Choroid plexus epithelial cell (primary cell): ENCODE measurements at places on chromosomes 7 and 10.

DNA sequence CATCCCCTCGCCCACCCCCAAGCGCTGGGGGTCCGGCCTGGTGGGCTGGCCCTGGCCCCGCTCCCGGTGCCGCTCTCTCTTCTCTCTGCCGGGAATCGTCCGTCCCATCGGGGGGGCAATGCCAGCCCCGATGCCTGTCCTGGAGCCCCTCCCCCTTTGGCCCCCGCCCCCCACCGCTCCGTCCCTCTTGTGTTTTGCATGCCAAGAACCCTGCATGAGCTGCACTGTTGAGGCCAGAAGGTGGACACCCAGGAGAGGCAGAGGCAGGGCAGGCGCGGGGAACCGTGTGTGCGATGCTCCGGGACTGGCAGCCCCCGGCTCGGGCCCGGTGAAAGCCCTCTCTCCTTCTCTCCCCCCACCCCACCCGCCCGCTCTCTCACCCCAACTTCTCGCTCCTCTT is 22.1 kb upstream of the HSPB1 start:
- DNase-seq = no peak

GRCh38 chr7:92872701-92873100 is 36.3 kb upstream of the CDK6 start:
- DNase-seq = no peak

- DNase-seq = peak; percentile 97
Observed at GRCh38 chr10:71587941-71588573, 131.5 kb downstream of the C10orf105 start.

DNA sequence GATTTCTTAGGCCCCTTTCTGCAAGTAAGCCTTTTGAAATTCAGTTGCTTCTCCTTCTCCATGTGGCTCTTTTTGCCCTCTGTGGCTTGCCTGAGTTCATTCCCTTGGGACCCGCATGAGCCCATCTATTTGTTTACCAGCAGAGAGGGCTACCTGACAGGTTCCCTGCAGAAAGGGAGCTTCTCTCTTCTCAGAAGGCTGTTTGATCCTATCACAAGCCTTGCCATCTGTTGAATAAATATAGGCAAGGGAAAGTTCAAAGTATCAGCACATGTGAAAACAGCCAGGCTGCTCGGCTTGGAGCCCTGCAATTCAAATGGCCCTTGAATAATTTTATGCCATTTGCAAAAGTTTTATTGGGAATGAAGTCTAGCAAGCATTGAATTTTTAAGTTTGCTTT is 720.2 kb upstream of the FZD8 start:
- DNase-seq = no peak

DNA sequence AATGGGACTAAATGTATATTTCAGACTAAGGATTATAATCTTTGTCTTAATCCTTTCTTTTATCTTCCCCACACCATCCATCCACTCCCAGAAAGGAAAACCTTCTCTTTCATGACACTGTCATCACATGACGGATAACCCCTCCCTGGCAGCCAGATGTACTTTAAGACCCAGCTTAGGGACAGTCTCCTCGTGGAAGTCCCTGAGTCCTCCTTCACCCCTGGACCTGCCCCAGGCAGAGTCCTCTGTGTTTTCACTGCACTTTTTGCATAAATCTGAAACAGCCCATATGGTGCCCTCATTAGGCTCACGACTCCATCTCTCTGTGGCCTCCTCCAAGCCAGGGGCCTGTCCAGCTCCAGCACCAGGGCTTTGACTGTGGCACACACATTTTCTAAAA is 16.0 kb downstream of the NRAP start:
- no peak for DNase-seq

DNA sequence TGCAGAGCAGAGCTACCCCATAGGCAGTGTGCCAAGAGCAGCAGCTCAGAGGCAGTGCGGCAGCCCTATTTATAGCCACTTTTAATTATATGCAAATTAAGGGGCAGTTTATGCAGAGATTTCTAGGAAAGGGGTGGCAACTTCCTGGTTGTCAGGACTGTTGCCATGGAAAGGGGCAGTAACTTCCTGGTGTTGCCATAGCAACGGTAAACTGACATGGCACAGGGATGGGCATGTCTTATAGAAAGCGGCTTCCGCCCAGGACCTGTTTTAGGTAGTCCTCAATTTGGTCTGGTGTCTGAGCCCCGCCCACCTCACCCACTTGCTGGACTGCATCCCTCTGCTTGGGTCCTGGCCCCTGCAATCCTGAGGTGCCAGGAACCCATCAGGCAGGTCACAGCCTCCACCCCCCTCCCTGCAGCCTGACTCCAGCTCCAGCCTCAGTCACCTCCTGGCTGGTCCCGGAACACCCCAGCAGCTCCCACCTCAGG is 115.8 kb downstream of the TMEM130 start:
- DNase-seq = no peak

DNA sequence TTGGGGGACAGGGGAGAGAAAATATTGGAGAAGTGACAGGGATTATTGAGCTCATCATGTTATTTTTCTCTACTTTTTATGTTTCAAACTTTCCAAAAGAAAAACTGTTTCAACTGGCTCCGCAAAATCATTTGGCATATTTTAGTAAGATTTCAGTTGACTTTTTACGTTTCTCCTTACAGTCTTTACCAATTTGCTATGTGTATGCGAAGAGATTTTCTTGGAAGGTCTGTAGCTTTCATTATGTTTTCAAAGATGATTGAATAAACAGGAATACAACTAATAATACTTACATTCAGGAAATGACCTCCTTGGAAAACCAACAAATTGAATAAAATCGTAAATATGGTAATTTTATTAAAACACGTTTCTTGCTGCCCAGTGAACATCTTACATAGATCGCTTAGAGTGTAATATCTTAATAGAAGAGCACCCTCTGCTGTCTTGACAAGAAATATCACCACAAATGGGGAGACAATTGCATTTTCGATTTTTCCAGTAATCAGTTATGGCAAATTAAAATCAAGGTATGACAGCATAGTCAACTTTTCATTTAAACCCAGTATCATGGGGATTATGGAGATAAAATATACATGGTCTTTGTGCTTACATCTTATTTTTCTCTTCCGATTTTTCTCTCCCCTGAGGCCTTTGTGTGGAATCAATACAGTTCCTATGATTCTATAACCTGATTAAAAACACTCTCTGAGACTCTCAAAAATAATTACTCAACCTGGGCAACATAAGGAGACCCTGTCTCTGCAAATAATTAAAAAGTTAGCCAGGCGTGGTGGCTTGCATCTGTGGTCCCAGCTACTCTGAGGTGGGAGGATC is 43.1 kb downstream of the MBL2 start:
- peak; percentile 68 for DNase-seq

- no peak for DNase-seq
Observed at GRCh38 chr7:22234227-22234626, 122.7 kb downstream of the RAPGEF5 start.

DNA sequence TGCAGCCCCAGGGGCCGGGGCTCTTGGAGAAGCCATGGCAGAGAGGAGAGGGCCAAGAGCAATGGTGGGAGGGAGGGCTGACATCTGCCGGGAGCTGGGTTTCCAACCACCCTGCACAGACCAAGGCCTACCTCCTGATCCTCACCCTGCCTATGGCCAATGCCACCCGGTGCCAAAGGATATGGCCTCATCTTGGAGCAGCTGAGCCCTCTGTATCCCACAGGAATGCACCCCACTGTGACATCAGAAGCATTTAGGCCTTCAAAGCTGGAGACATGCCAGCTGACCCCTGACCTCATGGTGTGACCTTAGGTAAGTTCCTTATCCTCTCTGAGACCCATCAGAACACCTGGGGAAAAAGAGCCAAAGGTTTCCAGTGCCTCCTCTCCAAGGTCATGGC is 113.6 kb upstream of the ZMIZ1 start:
- no peak for DNase-seq

- no peak for DNase-seq
Observed at GRCh38 chr7:4683043-4683883, 1.2 kb downstream of the FOXK1 start.

GRCh38 chr10:110016039-110016438 is 8.3 kb downstream of the ADD3 start:
- DNase-seq = peak; percentile 60

GRCh38 chr10:110699859-110700468 is 55.8 kb downstream of the RBM20 start:
- no peak for DNase-seq

- DNase-seq = no peak
Observed at GRCh38 chr7:50660040-50660829, 95.0 kb upstream of the DDC start.

GRCh38 chr7:84104826-84105225 is 89.8 kb downstream of the SEMA3A start:
- no peak for DNase-seq

GRCh38 chr10:122417667-122418066 is 36.8 kb upstream of the ARMS2 start:
- peak; percentile 10 for DNase-seq

- DNase-seq = no peak
Observed at GRCh38 chr10:124004663-124005004, 88.8 kb downstream of the CHST15 start.

DNA sequence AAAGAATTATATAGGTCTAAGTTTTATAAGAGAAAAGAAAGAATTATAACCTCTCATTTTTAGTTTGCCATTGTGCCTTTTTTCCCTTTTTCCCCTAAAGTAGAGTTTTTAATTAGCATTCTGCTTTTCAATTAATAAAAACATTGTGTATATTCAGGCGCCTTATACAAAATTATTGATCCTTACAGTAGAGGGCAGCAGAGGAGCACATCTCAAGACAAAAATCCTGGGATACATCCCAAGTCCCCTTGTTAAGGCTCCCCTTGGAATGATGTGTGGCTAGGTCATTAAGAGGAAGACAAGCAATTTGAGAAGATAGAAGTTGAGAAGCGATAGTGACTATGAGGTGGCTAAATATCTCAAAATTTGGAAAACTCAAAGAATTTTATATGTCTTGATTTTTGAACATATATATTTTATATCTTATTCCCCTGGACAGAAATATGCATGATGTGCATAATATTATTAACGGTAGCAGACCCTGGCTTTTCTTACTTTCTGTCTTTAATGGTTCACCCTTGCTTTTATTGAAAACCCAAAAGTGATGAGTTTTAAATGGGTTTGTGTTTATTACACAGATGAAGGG is 19.1 kb upstream of the TPK1 start:
- DNase-seq = peak; percentile 54

- no peak for DNase-seq
Observed at GRCh38 chr7:66919304-66919703, 1.7 kb upstream of the TMEM248 start.

DNA sequence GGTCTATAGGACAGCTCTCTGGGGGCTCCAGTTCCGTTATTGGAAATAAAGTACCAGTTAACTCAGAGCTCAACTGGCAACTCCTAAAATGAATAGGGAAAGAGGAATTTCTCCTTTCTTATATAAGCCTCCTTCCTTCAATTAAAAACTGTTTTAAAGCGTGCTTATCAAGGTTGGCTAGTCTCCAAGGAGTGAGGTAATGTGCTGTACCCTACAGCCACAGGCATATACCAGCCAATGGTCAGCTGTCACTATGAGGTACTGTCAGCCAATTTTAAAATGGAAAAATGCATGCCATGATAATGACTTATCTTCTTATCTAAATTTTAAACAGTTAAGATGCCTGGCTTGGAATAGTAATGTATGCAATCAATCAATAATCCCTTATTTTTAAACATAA is 76.2 kb downstream of the PLCE1 start:
- DNase-seq = no peak

DNA sequence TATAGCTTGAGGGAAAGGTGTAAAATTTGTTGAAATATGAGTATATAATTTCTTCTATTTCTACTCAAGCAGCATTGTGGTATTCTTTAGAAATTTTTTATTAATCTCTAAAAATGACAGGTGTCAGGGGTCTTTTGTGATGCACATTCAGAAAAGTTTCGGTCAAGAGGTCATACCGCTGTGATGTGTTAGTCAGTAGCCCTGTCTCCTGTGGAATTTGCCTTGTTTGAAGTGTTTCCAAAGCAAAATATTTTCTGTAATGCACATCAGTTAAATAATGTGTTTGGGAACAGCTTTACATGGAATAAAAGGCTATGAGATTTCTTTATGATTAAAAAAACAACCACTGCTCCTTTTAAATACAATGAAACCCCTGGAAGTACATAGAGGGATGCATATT is 35.8 kb downstream of the FOXP2 start:
- DNase-seq = peak; percentile 52

- peak; percentile 77 for DNase-seq
Observed at GRCh38 chr7:138935465-138936011, 45.7 kb downstream of the KIAA1549 start.

DNA sequence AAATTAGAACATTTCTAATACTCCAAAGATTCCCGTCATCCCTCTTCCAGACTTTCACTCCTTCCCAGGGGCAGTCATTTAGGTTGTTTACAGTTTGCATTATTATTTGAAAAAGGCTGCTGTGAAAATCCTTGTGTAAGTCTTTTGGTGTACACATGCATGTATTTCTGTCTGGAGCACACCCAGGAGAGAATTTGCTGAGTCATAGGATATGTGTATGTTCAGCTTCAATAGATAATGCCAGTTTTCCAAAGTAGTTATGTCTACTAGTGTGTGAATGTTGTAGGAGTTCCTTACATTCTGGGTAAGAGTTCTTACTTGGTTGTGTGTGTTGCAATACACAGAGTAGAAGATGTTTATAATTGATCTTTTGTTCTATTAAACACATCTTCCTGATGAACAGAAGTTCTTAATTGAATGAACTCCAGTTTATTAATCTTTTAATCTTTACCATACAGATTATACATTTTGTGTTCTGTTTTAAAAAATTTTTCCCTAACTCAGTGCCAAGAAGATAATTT is 25.3 kb downstream of the CROT start:
- DNase-seq = peak; percentile 72

DNA sequence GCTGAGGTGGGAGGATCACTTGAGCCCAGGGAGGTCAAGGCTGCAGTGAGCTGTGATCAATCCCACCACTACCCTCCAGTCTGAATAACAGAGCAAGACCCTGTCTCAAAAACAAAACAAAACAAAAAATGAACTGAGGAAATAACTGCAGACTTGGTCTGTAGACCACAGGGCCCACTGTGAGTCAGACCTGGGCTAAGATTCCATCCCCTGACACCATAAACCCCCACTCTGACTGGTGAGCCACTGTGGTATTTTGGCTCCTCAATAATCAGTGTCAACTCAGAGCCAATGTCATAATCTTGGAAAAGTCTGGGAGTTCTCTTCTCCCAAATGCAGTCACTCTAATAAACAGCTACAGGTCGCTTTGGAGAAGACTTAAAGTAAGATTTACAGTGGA is 24.0 kb upstream of the ERCC6 start:
- no peak for DNase-seq

DNA sequence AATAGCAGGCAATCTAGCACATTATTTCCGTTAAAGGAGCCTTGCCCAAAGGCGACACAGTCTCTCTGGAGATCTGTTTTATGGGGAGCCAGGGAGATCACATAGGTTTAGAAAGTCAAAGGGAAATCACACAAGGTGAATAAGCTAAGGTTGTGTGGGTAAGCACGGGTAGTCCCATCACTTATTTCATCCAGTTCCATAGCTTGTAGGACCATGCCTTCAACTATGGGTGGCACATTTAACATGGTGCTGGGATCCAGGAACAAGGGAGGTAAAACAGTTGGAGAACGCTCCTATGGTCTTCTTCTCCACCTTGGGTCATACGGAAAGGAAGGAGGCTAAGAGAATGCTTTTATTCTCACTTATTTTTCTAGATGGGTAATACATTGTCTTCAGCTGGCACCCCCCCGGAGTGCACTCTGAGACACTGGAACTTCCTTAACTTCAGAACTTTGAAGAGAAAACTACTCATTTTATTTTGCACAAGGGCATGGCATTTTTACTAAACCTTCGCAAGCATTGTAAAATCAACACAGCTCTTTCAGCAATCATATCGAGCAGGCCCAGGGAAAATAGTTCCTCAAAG is 435.4 kb downstream of the KIF20B start:
- peak; percentile 39 for DNase-seq
